Stimulated activated CD8-positive, alpha-beta memory T cell treated with anti-CD3 and anti-CD28 coated beads, Interleukin-4, amount 100 ng/mL, for 4 hours (primary cell): ENCODE measurements at places on chromosomes 4 and X.

DNA sequence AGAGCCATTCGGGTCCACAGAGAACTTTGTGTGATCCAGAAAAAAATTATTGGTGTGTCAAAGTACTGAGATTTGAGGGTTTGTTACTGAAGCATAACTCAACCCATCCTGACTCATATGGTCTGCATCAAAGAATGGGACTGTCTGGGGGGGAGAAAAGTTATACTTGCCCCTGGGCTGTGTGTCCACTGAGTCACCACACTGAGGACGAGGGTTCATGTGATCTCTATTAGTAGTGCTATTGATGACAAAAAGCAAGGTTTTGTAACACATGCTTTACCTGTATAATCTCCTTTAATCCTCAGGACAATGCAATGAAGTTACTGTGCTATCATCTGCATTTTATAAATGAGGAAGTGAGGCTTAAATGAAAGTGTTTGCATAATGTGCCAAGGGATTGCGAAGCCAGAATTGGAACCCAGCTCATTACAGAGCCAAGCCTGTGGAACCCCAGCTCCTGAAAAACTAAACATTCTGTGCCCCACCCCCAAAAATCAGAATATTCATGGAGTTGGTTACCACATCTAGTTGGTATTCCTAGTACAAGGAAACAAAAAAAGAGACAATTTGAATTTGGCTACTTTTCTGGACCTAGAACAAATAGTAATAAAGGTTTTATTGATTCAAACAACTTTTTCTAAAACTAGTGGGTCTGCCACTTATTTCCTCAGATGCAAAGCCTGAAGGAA lies 31.2 kb downstream of the CCDC149 start:
- no peak for DNase-seq

DNA sequence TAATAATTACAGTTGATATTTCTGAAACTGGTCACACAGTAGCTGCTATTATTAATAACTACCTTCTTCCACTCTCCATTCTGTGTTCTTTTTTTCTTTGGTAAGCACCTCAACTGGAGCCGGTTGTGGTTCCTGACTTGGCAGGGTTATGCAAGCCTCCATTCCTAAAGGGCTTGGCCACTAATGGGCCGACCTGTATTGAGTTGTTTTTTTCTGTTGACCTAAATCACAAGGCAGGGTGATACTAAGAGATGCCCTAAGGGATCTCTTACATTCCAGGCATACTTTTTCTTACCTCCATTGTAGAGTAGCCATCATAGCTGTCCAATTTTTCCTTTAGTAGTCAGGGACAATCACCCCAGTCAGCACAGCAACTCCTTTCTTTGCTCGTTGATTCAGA lies 1295.8 kb upstream of the ADGRL3 start:
- no peak for DNase-seq

DNA sequence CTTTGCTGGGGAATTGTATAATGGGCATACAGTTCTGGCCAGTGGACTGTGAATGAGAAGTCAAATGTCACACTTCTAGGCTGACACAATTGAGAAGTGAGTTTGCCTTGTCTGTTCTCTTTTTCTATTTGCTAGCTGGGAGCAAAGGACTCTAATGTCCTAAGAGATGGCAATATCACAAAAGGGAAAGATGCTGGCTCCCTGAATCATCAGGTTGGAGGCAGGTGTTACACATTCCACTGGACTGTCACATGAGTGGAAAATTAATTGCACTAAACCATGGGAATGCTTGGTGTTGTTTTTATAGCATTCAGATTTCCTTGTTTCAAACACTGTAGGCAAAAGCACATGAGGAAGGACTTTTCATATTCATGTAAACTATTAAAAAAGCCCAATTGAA lies 388.3 kb downstream of the ADAM29 start:
- DNase-seq = no peak

GRCh38 chr4:78057600-78058550 lies 752 bp downstream of the FRAS1 start:
- no peak for DNase-seq

DNA sequence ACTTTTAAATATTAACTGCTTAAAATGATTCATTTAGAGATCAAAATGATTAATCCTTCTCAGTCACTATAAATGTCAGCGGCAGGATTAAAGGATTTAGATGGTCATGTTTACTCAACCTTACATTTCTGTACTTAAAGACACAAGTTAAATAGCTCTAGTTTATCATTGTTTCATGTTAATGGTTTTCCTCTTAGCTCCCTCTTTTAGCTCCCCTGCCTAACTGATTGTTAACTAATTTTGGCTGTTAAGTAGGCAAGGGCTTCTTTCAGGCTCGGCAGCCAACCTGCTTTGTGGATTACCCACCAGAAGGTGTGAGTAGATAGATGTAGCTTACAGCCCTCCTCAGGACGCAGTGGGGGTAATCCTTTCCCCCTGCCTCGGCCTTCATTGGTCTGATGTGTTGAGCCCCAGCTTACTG lies 96.0 kb downstream of the TENM3 start:
- DNase-seq = no peak

DNA sequence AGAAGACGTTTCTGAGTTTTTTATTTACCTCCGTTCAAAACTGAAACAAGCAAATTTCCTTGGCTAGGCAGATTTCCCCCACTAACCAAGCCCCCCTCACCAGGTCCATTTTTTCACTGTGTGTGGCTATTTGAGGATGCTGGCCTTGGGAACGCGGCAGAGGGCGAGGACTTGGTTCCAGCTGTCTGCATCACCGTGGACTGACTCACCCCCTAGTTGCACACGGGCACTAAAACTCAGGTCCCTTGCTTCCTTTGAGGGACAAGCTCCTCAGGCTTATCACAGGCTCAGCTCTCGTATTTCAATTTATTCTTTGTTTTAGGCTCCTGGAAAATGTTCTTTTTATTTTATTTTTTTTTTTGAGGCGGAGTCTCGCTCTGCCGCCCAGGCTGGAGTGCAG lies 8.4 kb upstream of the MTNR1A start:
- DNase-seq = no peak

DNA sequence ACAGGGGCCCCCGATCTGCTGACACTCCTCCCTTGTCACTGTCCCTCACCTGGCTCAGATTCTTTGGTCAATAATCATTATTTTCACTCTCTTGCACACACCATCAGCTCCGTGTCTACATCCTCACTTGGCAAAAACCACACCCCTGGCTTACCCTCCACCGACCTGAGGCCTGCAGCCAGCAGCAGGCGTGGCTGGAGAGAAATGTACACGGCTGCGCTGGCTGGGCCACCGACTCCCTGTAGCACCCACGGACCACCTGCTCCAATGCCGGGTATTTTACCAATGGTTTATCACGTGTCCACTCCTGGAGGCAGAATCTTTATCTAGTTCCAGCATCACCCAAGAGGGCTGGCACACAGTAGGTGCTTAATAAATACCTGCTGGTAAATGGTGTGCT lies 98.4 kb downstream of the WFS1 start:
- DNase-seq = no peak

- no peak for DNase-seq
Observed at GRCh38 chr4:2630556-2631273, 94.3 kb downstream of the FAM193A start.
